ENCODE measurements at places on chromosomes 6 and 20.
A peak's percentile ranks its signal among the peaks of the same experiment; 100 is the strongest.

GRCh38 chr6:8157839-8158238 is 55.5 kb upstream of the EEF1E1 start:
- DNase-seq = peak; percentile 33

DNA sequence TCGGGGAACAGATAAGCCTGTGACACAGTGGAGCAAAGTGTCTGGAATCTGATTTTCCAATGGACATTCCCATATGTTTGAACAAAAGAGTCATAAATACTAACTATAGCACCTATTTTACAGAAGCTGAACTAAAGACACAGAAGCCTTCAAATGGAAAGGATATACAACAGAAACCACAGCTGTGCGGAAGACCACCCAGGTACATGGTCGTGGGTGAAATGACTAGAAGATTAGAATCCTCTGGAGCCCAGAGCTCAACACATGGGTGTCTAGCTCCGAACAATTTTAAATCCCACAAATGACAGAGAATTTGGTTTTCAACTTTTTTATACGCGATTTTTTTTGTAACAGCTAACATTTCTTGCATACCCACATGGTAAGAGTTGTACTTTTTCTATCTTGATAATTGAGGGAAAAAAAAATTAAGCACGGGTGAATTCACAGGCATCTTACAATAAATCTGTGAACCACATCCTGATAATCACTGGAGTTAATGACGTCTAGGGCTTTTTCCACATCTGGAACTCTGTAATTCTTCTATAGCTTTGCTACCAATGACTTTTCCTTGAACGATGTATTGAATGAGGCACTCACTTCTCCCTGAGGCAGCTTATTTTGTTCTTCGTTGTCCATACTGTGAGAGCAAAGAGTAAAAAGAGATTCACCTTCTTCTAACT is 271.1 kb upstream of the AGPAT4 start:
- DNase-seq = no peak

GRCh38 chr20:46035713-46036112 is 6.7 kb downstream of the SLC12A5 start:
- DNase-seq = no peak

GRCh38 chr20:23130622-23131140 is 44.6 kb upstream of the CD93 start:
- DNase-seq = peak; percentile 48

DNA sequence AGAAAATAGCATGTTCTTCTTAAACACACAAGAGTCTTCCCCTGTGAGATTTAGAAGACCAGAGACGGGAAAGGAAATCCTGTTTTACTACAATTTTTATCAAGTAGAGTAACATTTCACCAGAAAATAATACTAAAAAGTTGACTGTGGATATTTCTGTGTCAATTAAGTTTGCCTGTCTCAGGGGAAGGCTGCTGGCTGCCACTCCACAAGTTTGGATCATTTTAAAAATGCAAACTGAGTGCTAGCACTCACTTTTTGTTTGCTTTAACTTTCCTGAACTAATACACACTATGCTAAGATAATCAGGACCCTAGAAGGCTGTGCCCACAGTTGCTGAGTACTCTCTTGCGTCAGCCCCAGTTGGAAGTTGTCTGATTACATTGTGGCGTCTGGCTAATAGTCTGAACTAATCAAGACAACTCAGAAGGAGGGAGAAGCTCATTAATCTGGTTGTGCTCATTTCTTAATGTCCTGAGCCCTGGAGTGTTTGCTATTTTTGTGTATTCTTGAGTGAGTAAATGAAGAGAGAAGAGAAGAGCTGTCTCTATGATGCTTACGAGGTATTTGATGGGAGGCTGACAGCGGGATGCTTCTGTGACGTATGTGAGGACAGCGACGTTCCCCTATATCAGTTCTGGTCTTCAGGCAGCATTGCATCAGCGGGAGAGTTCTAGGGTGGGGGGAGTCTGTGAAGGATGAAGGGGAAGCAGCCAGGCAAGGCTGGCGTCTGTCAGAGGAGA is 664.2 kb downstream of the QKI start:
- DNase-seq = no peak

DNA sequence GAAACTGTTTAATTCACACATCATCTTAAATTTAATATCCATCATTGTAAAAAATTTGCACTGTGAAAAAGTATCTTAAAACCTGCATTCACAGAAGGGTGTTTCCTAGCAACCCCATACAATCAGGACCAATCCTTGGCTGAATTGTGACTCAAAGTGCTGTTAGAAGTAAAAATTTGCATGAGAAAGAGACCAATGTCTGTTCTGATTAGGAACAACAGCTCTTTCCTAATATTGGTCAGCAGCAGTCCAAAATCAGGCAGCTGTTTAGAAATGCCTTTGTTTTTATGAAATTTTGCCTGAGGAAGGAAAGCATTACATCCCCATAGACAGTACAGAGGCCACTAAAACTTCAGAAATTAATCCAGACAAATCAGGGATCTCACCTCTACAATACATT is 987.0 kb downstream of the HACE1 start:
- DNase-seq = no peak

DNA sequence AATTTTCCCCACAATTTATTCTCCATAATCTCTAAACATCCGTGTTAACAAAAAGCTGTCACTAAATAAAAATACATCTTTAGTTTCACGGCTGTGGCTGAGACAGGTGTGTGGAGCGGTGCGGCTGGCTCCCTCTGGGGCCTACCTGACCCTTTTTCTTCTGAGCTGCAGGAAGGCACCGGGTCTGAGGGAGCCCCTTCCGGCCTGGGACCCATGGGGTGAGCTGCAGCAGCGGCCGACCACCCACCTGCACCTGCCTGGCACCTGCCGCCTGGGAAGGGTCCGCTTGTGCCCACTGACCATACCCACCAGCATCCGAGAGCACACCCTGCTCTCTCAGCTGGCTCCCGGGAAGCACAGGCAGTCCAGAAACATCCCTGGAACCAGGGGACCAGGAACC is 41.5 kb upstream of the FNDC1 start:
- no peak for DNase-seq

DNA sequence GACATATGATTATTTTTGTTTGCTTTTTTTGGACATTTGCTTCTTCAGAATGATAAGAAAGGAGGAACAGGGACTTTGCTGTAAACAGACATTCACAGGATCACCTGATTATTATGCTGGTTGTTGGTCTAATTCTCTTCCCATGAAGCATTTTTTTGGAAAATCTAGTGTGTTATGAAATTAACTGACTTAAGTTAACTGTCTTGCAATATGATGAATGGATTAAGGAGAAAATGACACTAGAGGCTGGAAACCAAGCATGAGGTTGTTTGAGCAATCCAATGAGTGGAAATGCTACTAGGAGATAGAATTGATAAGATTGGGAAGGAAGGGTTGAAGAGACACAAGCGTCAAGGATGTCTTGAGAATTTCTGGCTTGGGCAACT is 13.2 kb upstream of the EDN1 start:
- DNase-seq = no peak

GRCh38 chr6:126531840-126532239 is 191.9 kb downstream of the CENPW start:
- no peak for DNase-seq

GRCh38 chr20:41618807-41619311 is 682 bp upstream of the CHD6 start:
- peak; percentile 40 for DNase-seq

DNA sequence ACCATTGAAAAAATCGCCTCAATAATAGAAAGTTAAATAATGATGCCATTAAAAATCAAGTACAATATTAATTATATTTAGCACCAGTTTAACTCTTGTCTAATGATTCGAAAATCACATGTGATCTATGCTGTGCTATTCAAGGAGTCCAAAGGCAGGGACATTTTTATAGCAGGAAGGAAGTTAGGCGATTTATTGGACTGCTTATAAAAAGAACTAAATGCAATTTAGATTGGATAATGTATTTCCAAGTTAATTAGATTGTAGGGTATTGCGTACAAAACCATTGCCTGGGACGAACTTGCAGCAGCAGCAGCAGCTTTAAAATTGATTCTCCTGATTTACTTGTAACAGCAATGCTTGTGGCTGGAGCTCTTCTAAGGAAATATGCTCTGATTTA is 87.4 kb upstream of the TMEM181 start:
- no peak for DNase-seq

GRCh38 chr6:12882761-12883290 is 166.3 kb downstream of the PHACTR1 start:
- DNase-seq = no peak

DNA sequence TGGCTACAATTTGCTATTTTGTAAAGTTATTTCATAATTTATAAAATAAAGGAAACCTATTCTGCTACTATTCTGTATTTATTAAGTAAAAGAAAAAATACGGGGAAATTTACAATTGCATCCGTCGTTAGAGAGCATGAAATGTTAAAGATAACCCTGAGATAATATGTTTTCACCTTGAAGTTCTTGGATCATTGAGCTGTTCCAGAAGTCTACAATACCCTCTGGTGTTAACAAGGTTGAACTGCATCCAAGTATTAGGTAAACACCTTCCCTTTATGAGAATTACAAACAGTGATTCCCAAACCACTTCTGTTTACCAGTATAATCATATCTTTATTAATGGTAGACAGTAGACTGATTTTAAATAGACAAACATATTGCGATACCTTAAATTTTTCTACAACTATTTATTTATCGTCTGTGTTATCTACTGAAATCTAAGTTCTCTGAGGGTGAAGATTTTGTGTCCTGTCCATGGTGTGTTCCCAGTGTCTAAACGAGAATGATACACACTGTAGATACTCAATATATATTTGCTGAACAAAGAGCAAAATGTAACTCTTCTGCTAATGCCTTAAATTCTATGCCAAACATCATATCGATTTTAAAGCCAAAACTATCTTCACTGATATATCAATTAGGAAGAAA is 28.2 kb downstream of the TBC1D32 start:
- DNase-seq = peak; percentile 14

DNA sequence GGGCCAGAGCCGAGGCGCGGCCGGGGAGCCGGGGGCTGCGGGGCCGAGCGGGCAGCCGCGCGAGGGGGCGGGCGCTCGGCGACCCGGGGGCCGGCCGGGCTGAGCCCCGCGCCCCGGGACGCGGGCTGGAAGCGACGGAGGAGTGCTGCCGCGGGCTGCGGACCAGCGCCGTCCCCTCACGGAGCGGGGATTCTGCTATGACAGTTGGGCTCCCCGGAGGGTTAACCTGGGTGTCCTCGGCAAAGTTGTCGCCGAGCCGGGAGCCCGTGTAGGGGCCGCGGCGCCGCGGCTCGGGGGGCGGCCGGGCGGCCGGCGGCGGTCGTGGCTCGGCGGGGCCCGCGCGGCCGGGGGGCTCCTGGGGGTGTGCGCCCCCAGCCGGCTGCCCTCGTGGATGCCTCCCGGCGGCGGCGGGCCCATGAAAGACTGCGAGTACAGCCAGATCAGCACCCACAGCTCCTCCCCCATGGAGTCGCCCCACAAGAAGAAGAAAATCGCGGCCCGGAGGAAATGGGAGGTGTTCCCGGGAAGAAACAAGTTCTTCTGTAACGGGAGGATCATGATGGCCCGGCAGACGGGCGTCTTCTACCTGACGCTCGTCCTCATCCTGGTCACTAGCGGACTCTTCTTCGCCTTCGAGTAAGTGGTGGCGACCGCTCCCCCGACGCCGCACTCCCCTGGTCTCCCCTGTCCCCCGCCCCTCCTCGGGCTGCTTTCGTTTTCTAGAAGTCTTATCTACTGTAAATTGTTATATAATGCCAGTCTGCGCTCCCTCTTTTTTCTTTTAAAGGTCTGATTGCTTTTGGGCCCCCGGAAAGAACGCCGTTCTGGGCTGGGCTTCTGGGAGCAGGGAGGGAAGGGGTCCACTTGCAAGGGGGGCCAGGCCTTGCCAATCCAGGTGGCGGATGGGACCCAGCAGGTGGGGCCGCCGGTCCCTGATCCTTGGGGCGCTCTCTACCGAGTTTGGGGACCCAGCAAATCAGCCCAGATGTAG is 936 bp downstream of the ZDHHC14 start:
- DNase-seq = peak; percentile 63

DNA sequence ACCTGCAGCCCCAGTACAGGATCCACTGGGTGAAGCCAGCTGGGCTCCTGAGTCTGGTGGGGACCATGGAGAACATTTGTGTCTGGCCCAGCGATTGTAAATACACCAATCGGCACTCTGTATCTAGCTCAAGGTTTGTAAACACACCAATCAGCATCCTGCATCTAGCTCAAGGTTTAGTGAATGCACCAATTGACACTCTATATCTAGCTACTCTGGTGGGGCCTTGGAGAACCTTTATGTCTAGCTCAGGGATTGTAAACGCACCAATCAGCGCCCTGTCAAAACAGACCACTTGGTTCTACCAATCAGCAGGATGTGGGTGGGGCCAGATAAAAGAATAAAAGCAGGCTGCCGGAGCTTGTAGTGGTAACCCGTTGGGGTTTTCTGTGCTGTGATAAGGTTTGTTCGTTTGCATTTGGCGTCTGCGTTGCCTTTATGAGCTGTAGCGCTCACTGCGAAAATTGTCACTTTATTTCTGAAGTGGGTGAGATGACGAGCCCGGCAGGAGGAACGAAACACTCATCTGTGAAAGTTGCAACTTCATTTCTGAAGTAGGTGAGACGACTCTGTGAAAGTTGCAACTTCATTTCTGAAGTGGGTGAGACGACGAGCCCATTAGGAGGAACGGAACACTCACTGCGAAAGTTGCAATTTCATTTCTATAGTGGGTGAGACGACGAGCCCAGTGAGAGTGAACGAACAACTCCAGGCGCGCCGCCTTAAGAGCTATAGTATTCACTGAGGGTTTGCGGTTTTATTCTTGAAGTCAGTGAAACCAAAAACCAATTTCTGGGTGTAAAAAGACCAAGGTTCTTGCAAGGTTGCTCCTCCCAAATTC is 31.1 kb downstream of the SERPINB6 start:
- DNase-seq = no peak

DNA sequence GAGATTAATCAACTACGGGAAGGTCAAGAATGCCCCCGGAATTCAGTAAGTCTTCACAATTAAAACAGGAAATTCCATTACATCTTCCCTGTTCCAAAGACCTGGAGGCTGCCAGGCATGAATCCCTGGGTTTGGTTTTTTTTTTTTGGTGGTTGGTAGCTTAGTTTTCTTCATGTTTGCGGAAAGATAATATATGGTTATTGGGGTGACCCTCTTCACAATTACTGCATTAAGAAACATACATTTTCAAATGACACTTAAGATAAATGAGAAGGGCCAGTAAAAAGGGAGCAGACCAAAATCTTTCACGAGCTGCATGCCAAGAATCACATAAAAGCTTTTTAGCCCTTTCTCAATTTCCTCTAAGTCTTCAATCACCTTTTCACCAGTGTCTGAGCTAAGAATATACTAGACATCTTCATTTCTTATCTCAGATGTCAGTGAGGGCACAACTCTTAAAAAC is 64.0 kb downstream of the KIF13A start:
- no peak for DNase-seq

- DNase-seq = no peak
Measured at GRCh38 chr20:3164763-3165410, 5.2 kb upstream of the FASTKD5 start.

DNA sequence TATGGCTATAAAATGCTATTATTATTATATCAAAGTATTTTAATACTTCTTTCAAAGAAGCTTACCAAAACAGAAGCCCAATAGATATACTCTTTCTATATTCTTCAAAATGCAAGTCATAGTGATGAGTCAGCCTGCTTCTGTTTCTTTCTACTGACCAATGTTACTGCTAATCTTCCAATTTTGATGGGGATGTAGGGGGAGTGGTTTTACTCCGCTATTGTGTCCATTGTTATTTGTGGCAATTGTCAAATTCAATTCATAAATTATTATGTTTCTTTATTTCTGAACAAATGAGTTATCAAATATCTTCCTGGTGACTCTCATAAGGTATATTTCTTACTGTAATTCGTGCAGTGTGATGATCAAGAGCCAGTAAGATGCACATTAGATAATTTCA is 221.5 kb upstream of the DEFB112 start:
- no peak for DNase-seq
